NCI-H524 (cell line): ENCODE measurements at places on chromosomes 13 and 19.

DNA sequence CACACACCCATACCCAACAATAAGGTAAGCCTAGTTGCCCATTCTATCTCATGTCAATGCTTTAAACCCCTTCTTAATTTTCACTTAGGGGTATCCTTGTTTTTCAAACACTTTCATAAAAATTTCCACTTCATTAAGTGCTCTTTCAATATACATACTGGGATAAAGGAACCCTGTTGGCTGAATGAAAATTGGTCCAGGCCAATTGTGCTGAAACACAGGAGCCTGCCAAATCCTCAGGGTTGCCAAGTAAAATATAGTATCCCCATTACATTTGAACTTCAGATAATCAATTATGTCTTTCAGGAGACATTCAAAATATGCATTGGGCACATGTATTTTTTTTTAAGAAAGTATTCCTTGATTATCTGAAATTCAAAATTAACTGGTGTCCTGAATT is 1131.1 kb downstream of the SLITRK1 start:
- DNase-seq: no peak

DNA sequence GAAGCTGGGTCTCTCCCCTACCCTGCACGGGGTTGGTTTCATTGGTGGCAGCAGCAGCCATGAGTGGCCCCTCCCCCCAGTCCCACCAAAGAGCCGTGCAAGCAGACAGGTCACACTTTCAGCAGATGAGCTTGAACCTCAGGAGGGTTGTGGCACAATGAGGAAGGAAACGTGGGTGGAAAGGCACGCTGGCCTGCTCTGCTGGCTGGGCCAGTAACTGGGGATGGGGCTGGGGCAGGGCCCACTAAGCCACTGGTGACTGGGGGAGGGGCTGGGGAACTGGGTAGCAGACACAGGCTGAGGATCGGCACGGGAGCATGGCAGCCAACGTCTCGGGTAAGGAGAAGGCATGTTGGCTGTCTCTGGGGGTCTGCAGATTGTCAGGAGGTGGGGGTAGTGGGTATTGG is at the start of gene P2RY11:
Gene P2RY11, plus strand, starts transcription at position 289 of the 407 bp plus-strand sequence. Its CDS starts 29 bp downstream, at position 318.
- no peak for DNase-seq

GRCh38 chr19:58572026-58572817 is 913 bp downstream of the MZF1 start:
- DNase-seq: no peak

GRCh38 chr13:59766236-59766635 is 397.5 kb downstream of the DIAPH3 start:
- DNase-seq: no peak

DNA sequence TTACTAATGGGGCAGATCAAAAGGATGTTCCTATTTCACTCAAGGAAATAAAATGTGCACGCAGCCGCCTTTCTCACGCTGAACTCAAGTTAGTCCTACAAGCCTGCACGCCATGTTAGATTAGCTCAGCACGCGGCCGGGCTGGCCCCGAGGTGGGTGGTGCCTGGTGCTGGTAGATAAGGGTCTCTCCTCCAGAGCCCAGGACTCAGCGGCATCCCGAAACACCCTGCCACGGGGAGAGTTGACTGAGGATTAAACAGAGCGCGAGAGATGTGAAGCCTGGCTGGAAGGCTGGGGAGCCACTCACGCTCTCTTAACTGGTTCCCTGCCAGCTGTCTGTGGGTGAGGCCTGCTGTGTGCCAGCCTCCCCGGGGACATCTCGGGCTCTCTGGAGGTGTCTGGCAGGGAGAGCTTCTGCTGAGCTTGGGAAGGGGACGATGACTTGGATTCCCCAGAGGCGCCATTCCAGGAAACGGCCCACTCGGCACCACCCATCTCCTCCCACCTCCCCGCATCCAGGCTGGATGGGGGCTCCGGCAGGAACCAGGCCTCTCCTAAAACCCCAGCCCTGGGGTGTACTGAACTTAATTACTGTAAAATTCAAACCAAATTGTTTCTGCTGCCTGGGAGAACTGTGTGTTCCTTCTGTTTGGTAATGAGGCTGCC is 122.2 kb downstream of the KDM4B start:
- DNase-seq: peak; percentile 96

DNA sequence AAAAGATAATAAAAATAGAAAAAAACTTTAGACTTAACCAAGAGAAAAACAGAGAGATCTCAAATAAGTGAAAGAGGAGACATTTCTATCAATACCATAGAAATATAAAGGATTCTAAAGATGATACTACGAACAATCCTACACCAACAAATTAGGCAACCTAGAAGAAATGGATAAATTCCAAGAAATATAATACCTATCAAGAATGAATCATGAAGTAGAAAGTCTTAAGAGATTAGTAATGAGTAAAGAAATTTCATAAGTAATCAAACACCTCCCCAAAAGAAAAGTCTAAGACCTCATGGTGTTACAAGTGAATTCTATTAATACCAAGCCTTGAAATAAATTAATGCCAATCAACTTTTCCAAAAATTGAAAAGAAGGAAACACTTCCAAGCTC is 1584.5 kb upstream of the MIR17HG start:
- no peak for DNase-seq

DNA sequence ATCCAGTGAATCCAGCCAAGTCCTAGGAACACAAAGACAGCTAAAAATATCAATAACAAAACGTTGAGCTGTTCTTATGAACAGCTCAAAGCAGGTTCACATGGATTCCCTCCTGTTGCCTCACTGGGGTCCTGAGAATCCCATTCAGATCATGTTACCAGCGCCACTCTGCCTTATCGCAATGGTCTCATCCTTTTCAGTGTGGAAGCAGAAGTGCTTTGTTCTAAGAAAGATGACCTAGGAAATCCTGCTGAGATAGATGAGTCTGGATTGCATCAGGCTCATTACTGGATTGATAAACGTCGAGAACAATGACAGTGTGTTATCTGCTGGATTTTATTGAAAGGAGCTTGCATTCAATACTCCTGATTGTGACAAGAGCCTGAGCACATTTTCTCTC is 87.0 kb downstream of the SLAIN1 start:
- DNase-seq: no peak

DNA sequence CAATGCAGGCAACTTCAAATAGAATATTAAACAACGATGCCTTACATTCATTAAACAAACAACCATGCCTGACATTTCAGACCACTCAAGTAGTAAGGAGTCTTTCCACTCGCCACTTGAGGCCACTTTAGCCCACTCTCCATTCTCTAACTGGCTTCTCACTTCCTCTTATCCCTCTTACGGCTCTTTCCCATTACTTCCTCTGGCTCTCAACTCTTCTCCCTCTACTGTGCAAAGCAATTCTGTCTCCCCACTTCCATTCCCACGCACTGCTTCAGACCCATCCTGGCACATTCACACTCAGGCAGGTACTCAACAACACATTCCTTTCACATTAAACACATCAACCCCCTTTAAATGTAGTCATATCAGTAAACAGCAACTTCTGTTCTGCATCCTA is 229.8 kb upstream of the IPO5 start:
- DNase-seq: no peak

DNA sequence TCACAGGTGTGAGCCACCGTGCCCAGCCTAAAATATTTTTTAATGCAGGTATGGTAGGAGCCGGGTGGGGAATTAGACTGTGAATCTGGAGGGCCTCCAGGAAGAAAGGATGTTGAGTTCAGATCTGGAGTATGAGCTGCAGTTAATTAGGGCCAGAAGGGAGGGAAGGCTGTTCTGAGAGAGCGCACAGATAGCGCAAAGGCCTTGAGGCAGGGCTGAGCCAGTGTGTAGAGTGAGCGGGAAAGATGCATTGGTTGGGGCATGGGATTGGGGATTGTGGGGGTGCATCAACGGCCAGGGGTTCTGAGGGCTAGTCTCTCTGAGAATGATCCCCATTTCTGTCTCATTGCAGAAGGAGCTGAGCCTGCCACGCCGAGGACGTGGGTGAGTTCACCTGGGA is 9.7 kb downstream of the MAST3 start:
- no peak for DNase-seq

- DNase-seq: no peak
Observed at GRCh38 chr13:32984857-32985626, 31.2 kb upstream of the KL start.

DNA sequence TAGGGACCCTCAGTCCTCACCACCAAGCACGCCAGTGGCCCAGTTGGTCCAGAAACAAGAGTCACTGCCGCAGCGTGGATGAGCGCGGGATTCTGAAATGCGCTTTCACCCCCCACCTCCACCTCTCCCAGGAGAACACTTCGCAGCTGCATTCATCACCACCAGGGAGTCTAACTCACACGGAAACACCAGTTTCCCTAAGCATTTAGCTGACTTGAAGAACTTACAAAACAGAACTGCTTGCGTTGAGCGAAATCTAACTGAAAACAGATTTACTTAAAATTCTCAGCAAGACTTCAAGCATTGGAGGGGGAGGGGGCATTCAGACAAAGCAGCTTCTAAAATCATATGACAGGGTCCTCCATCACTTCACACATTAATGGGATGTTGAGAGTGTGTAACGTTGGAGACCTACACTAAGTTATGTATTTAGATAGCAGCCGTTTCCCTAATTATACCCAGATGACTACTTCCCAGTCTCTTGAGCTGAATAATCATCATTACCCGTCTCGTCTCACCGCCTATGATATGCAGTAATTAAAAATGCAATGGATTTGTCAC is 258.2 kb upstream of the IRS2 start:
- DNase-seq: no peak

DNA sequence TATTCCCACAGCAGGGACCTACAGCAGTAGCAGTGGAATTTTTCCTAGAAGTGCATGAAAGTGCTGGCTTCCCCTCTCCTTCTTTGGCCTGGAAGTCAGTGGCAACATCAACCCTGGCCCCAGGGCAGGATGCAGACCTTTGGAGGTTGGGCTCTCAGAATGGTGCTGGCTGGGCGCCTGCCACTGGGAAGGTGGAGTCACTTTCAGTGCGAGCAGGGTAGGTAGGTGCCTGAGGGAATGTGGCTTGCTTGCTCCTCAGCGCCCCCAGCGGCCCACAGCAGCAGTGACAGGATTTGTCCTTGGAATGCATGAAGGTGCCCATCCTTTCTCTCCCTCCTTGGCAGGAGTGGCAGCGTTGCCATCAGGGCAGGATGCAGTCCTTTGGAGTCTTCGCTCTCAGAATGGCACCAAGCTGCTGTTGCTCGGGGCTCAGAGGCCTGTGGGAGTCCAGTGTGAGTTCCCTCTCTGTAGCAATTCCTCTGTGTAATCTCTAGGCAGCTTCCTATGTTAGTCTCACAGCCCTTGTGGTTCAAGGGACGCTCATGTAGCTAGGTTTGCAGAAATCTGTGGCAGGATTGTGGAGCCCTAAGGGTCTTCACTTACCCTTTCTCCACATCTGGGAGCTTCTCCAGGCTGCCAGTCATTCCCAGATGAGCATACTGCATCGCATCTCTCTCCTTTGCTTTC is 354.4 kb upstream of the DACH1 start:
- DNase-seq: peak; percentile 30

DNA sequence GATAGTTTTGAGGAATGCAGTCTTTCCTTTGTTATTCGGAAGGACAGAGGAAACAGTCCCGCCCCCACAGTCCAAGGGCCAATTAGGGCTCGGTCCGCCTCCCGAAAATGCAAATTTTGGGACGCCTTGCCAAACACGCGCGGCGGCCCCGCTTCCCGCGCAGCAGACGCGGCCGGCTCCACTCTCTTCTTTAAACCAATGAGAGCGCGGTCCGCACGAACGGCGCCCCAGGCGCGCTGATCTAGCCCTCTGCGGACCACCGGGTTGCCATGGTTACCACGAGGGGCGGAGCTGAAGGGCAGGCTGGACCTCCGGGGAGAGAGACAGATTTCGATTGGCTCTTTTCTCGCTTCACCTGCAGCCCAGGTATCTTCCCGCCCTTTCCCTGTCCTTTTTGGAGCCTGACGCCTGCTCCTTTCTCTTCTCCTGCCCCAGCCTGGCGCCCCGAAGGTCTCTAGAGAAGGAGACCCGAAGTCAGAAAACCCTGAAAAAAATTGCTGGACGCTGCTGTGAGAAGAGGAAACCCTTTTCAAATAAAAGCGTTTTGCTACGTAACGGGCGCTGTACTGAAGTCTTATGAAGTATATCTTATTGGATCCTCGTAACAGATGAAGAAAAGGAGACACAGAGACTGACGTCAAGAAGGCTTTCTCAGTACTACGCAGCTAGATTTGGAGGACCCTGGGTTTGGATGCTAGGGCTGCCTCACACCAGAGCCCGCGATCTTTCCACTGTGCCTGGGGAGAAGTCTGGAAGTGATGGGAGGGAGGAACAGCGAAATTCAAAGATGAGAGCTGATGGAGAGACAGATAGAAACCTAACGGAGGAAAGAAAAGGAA is 2.0 kb downstream of the PTH2 start:
- peak; percentile 92 for DNase-seq

- no peak for DNase-seq
Observed at GRCh38 chr13:26756961-26757360, 3.6 kb downstream of the GPR12 start.

DNA sequence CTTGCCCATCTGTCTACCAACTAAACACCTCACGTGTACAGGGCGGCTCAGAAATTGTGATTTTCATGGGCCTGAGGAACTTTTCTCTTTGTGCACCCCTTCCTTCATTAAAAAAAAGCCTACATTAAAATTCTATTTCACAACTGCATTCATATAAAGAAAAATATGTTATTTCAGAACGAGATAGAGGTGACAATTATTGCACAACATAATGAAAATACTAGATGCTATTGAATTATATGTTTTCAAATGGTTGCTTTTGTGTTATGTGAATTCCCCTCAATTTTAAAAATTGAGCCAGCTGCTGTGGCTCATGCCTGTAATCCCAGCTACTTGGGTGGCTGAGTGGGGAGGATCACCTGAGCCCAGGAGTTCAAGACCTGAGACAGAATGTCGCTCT is 5.2 kb downstream of the SLC1A6 start:
- no peak for DNase-seq

DNA sequence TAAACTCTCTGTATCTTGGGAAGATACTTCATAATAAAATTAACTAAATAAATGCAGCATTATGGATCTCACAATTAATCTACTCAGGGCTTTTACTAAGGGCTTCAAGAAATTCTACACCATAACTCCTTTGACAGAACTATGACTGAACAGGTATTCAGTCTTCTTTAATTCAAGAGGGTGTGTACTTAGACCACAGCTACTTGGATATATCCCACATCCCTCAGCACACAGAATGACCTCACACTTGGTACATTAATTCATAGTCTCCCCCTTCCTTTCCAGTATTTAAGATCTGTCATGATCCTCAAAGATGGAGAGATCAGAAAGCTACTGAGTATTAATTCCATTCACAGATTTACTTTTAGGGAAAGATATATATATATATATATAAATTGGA is 11.6 kb downstream of the DIAPH3 start:
- DNase-seq: no peak

- DNase-seq: peak; percentile 49
Observed at GRCh38 chr19:49689133-49690078, at the start of gene ADM5. TSS of gene ADM5 (plus strand) at chr19:49689594. CDS start at chr19:49689838, 244 bp downstream.
